Effector memory CD8-positive, alpha-beta T cell (primary cell): ENCODE measurements at places on chromosomes 6 and 20.

DNA sequence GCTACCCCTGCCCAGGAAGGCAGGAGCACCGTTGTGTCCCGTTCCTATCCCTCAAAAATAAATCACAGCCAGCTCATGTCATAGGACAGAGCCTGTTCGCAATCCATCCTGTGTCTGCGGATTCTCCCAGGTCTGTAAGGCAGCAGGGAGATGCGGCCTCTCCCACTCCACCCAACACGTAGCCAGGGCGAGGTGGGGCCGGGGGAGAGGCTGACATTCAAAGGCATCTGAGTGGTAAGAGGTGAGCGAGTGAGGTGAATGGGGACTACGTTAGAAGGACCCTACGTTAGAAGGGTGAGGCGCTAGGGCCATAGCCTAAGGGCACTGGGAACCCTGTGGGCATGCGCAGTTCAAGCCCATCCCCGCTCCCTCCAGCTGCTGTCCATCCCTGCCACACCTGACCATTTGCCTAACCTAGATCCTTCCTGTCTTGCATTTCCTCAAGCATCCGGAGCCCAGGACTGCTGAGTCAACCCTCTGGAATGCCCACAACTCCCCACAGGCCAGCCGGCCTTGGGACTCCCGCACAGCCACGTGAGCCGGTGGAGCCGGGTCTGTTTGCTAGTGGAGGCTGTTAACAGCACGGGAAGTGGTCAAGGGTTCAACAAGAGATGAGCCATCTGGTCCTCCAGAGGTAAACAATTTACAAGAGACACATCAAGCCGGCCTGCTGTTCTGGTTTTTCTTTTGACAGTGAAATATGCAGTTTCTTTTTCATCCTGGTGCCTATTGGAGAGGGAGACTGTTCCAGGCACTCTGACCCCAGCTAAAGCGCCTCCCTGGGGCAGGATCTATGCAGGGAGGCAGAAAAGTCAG lies 45.9 kb downstream of the RIPOR3 start:
- DNase-seq = no peak

GRCh38 chr6:147055821-147056392 lies 148.3 kb upstream of the STXBP5 start:
- DNase-seq = no peak

GRCh38 chr20:48788486-48789072 lies 39.2 kb downstream of the PREX1 start:
- no peak for DNase-seq

DNA sequence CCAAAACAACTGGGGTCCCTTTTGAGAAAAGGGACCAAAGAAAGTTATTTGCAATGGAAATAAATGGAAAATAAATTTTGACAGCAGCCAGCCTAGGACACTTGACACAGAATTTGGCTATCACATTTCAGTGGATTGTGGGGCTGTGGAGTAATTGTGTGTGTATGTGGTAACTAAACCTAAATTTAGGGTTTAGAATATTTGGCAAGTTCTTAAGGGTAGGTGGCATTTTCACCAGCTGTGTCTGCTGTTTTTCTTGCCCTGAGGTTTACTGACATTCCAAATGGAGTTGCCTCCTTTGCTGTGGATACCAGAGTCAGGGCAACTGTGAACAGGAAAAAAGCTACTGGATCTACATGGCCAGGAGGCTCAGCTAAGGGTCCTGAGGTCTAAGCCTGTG lies 270.9 kb downstream of the SLC24A3 start:
- DNase-seq = no peak

- no peak for DNase-seq
Observed at GRCh38 chr6:149939356-149939648, 2.5 kb upstream of the ULBP2 start.

DNA sequence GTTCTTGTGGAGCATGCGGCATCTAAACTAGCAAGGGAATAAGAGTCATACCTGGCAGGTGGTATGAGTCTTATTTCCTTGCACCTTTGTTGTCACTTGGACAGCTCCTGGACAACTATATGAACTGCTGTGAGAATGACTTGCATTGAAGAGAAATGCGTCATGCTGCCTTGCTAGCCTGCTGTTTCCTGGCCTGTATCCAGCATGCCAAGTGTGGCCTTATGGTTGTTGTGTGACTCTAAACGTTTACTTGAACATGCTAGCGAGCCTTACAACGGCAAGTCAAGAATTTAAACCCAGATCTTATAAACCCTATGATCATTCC lies 90.4 kb downstream of the CEP162 start:
- no peak for DNase-seq

GRCh38 chr6:90293319-90293953 lies 3.2 kb downstream of the BACH2 start:
- no peak for DNase-seq

- no peak for DNase-seq
Observed at GRCh38 chr20:10669843-10670446, 3.9 kb downstream of the JAG1 start.

- DNase-seq = no peak
Observed at GRCh38 chr20:36861875-36862801, 13.8 kb upstream of the TLDC2 start.

DNA sequence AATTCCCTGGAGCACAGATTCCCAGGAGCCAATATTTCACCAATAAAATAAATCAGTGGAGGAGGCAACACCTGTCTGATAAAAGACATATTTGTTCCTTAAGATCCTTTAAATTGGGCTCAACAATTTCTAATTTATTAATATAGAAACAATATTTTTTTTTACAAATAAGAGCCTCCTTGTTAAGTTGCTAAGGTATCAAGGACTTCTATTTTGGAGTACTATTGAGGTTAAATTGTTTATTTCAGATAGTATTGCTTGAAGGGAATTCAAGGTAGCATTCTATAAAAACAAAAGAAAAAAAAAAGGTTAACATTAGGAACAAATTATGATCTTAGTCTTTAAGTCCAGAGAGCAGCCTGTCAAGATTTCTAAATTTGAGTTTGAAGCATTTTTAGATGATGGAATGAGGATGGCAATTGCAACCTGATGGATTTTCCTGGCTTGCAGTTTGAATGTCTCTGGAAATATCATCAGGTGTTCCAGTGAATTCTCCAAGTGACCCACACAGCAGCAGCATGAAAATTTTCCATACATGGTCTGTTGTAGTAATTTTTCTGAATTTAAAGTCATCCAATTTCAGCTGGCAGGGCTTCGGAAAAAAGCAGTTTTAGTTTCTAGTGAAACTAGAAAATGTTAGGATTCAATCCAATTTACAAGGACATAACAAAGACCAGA lies 19.3 kb upstream of the NCR2 start:
- no peak for DNase-seq

DNA sequence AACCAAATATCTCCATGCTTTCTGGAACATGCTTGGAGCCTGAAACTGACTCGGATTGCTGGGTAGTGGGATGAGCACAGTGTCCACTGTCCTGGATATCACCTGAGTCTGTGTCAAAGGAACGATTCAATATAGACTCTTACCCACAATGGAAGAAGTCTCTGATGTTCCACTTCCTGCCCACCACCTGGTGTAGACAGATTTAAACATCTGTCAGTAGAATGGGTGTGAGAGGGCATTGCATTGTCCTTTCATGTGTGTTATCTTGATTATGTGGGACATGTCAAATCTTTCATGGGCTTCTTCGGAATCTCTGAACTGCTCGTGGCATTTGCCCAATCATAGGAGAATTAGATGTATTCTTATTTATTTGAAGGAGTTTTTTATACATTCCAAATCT lies 20.8 kb downstream of the ULBP3 start:
- no peak for DNase-seq

DNA sequence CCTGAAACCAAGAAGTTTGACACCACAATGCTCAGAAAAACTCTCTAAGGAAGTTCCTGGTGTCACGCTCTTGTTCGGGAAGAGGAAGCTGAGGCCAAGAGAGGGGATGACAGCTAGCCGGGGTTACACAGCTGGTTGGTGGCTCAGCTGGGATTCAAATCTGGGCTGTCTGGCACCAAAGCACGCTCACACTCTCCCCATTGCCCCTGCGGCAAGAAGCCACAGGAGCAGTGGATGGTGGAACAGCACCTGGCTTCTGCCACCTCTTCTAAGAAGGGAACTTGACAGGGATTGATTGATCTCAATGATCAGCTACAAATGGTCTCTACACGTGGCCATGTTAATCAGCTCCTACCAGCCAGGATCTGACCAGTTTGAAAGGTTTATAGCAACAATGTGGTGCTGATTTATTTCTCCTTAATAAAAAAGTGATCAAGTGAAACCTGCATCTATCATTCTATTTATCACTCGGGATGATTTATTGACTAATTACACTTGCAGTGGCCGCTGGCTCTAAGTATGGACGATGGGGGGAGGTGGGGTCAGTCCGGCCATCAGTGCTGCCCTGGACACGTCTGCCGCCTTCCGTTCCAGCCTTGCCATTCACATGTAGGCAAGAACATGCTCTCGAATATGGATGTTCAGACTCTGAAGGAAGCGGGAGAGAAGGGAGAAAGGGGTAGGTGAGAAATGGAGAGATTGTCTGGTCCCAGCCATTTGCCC lies 71.9 kb upstream of the TOP1 start:
- no peak for DNase-seq

DNA sequence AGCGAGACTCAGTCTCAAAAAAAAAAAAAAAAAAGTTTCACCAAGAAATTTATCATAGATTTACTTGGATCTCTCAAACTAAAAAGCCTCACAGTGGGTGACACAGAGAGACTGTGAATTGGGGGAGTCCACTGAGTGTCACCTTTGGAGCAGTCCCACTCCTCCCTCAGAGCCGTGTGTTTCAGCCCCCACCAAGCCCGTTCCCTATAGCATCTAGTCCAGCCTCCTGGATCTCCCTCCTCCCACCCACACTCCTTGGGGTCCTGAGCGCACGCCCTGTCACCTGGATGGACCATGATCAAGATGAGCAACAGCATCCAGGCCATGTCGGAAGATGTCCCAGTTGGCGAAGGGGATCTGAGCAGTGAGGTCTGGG lies 422 bp downstream of the NCR3 start:
- no peak for DNase-seq

DNA sequence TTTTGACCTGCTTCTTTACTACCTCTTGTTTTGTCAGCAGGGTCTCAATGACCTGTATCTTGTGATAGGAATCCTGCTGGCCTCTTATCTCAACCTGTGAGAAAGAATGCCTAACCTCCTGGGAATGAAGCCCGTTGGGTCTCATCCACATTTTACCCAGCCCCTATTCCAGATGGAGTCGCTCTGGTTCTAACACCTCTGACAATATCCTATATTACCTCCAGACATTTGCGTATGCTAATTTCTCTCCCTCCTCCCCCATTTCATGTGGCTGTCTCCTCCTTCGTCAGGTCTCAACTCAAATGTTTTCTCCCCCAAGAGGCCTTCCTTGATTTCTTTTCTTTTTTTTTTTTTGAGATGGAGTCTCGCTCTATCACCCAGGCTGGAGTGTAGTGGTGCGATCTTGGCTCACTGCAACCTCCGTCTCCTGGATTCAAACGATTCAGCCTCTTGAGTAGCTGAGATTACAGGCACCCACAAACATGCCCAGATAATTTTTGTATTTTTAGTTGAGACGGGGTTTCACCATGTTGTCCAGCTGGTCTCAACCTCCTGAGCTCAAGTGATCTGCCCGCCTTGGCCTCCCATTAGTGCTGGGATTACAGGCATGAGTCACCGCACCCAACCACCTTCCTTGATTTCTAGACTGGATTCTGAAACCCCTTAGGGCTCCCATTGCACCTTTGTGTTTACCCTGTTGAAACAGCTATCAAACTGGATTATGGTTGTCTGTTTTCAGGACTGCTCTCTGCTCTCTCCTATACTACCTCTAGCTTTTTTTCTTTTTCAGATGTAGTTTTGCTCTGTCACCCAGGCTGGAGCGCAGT lies 49.5 kb upstream of the B4GALT5 start:
- no peak for DNase-seq

DNA sequence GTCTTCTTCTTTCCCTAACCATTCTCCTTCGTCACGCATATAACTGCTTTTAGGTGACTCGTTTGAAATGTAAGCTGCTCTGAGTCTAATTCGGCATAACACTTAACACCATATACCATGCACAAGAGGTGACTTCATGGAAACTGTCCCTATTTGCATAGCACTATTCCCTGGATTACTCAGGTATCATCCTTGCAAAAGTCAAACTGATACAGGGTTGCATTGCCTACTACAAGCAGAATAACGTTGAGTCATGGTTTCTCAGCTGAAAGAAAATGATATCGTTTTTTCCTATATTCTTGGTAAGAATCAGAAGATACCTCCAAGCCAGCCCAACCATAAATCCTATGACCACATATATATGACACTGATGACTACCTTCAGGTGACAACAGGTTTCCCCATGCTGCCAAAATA lies 227.5 kb downstream of the ATXN1 start:
- DNase-seq = no peak

GRCh38 chr20:33273117-33273851 lies 9.7 kb upstream of the BPIFB1 start:
- DNase-seq = no peak

DNA sequence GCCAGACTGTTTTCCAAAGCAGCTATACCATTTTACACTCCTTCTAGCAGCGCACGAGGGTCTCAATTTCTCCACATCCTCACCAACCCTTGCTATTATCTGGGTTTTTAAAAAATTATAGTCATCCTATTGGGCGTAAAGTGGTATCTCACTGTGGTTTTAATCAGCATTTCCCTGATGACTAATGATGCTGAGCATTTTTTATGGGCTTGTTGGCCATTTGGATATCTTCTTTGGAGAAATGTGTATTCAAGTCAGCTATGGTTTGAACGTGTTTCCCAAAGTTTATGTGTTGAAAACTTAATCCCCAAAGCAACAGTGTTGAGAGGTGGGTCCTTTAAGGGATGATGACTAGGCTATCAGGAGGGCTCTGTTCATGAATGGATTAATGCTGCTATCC lies 6.7 kb downstream of the MCUR1 start:
- no peak for DNase-seq

GRCh38 chr6:2630891-2631571 lies 119.7 kb downstream of the MYLK4 start:
- DNase-seq = no peak

DNA sequence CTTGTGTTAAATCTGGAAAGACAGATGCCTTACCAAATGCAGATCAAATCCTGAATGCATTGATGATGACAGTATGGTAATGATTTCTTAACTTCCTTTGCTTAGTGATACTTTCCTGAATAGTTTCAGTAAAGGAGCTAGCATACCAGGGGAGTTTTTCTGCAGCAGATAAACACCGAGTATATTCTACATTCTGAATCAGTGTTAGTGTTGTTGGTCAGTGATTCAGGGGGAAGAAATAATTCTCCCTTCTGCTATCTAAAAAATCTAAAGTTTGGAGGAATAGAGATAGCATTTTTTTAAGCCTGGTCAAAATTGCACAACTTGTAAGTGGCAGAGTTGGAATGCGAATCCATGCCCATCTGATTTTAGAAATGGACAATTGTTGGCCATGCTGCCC lies 512.2 kb upstream of the MARCKS start:
- no peak for DNase-seq
